ENCODE measurements at places on chromosomes 1 and 21.

GRCh38 chr1:34984793-34985608 is at the start of gene TMEM35B:
Gene TMEM35B, minus strand, starts transcription at chr1:34985347. Its CDS starts 42 bp downstream, at chr1:34985305.
- DNase-seq, result no peak

GRCh38 chr21:42515708-42516502 is 2.3 kb downstream of the SLC37A1 start:
- DNase-seq, result no peak

- no peak for DNase-seq
Measured at GRCh38 chr1:156295391-156295947, at the start of gene GLMP. Gene GLMP, minus strand, starts transcription at chr1:156295679. Its CDS starts 34 bp downstream, at chr1:156295645.

DNA sequence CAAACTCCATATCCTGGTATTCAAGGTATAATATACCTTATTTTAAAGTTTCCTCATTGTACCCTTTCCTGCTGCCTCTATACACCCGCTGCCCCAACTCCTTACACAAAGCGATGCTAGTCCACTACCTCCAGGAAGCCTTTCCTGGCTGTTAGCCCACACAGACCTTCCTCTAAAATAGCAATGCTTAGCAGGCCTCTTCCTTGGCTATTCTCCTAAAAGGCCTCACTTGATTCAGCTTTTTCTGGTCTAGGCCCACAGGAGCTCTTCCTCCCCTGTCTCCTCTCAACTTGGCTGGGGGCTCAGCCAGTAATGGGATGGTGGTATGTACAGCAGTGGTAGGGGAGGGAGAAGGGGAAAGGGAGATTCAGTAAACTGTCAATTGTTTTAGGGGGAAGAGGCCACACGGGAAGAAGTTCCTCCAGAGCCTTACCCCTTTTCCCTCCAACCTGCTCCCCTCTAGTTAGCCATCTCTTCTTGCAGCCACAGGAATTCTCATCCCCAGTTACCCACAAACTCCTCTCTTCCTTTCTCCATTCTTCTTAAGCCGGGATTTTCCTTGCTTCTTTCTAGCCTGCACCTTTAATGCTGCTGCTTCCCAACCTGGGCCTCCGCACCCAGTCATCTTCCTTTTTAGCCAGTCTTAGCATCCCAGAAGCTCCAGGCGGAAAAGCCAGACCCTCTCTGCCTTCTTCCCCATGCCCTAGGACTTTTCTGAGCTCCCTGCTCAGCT is 2.6 kb downstream of the LRRC41 start:
- no peak for DNase-seq

GRCh38 chr1:111599781-111600693 is 19.6 kb upstream of the RAP1A start:
- DNase-seq, result no peak

Measured in AG04450 (cell line).